ENCODE measurements at places on chromosomes 12 and 14.
A peak's percentile ranks its signal among the peaks of the same experiment; 100 is the strongest.

DNA sequence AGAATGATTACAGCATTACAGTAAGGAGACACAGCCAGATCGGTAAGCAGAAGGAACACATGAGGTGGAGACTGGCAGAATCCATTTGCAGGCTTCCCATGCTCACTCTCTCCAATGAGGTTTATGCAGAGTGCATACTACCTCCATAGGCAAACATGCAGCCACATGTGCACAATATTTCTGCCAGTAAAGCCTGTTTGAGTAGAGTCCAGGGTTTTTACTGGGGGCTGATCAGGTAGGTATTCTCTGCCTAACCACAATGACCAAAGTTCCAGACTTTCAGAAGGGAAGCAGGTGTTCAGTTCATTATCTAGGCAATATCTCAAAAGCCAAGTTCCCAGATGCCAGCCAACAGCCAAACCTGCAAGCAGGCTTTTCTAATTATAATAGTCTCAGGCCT, 31.1 kb downstream of the INTS13 start:
- no peak for DNase-seq

DNA sequence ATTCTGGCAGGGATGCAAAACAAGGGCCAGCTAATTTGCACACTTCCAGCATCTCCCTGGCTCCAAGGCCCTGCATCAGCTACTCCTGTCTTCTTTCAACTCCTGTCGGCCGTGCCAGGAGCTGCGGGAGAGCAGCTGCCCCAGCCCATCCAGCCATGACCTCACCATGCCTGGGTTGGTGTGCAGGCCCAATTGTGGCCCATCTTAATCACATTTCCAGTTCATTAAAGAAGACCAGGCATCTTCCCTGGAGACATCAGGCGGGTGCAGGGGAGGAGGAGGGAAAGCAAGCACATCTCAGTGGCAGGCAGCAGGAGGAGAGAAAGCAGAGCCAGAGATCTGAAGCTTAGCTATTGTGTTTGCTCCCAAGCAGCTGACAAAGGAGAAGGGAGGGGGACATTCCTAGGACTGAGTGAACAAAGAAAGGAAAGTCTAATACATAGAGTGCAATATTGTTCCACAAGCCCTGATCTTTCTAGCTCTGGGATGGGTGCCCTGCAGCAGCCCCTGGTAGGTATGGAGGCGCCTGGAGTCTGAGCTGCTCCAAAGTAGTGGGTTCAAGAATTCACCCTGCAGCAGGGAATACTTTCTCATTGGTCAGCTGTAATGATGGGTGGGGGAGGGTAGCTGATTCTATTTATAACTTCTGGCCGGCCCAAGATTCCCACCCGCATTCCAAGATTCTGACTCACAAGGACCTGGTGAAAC, 40.1 kb downstream of the VWF start:
- peak; percentile 87 for DNase-seq

- no peak for DNase-seq
These were observed 71.9 kb upstream of the DACT1 start for GRCh38 chr14:58565832-58566231.

- no peak for DNase-seq
These were observed 7.7 kb upstream of the SLC6A15 start for GRCh38 chr12:84920331-84920730.

- DNase-seq: peak; percentile 24
These were observed at the start of gene TMEM30B for GRCh38 chr14:61281186-61281947. TSS of gene TMEM30B (minus strand) at chr14:61281338. CDS start at chr14:61281147, 191 bp downstream.

DNA sequence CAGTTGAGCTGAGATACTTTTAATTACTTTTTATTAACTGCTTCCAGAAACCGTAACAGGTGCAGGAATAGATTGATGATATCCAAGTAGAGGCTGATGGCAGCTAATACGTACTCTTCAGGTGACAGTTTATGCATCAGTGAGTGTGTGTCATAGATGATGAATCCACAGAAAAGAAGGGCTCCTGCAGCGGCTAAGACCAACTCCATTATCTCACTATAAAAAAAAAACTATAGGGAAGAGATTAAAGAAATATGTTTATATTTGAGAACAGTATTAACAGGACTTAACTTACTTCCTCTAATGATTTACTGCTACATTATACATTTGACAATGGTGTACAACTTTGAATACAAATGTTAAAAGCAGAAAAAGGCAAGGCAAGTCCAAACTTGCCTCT, 7.4 kb upstream of the LLPH start:
- no peak for DNase-seq

DNA sequence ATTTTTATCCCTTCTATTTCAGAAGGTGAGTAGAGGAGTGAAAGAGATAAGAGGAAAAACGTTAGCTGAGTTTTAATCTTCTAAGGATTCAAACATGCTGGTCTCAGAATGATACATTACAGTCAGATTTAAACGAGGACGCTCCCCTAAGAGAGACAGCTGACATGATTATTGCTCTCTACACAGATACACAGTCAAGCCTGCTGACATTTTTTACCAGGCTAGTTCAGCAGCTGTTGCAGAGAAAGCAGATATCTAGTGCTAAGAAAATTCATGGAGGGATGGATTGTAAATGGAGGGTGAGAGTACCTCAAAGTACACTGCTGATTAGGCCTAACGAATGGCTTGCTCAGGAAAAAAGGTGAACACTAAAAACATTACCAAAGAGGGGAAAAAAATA, 31.9 kb upstream of the SOS2 start:
- DNase-seq: no peak

GRCh38 chr12:27711317-27711682, 668 bp downstream of the MRPS35 start:
- DNase-seq: no peak

DNA sequence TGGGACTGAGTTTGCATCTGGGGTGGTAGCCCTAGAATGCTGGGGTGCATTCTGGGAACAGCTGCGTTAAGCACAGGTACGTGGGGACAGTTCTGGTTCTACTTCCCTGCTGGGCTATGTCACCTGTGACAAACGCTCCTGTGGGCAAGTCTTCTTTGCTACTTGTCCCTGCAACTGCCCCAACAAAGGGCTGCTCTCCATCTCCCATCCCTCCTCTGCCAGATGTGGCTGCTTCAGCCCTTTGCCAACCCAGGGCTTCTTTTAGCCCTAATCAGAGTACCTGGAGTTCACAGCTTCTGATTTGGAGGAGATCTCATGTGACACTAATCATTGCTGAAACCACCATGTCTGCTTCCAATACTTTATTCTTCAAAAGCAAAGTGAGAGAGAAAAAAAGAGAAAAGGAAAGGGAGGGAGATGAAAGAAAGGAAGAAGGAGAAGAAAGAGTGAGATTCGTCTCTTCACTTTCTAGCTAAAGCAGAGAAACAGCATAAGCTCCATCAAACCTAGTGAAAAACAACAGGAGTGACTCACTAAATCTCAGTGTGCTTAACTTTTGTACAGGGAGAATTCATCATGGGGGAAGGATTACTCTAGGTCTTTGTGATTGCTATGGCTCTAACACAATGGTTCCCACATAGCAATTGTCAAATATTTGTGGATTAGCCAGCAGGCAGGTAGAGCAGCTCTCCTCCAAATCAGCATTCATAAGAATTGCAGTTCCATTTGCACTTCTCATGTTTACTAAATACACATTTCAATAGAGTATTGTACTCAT, 174.8 kb downstream of the LRIG3 start:
- DNase-seq: no peak

DNA sequence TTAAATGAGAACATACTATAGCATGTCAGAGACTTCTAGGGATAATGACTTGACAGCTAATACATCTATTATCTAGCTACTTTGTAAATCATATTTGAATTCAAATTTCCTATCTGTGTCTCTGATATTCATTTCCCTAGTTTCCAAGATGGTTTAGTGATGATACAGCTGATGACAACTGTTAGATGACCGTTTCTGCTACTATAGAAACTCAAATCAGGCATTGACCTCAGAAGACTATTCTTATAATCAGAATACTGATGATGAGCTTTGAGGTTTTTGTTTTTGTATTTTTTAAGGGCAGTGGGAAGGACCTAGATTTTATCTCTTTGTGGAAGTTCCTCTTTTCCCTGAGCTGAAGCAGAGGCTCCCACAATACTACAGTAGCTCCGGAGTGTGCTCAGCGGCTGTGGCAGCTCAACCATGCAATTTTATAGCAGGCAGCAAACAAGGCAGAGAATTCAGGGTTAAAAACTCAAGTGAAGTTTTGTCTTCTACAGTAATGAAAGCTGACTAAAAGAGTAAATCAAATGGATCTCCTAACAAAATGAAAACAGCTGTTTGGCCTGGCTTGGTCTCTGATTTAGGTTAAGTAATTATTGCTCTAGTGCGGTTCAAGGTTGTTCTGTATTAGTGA, 145.1 kb downstream of the SLC25A21 start:
- DNase-seq: no peak

GRCh38 chr12:115267464-115267863, 583.5 kb upstream of the TBX3 start:
- DNase-seq: no peak

GRCh38 chr14:76706811-76707210, 54.5 kb upstream of the VASH1 start:
- DNase-seq: no peak

DNA sequence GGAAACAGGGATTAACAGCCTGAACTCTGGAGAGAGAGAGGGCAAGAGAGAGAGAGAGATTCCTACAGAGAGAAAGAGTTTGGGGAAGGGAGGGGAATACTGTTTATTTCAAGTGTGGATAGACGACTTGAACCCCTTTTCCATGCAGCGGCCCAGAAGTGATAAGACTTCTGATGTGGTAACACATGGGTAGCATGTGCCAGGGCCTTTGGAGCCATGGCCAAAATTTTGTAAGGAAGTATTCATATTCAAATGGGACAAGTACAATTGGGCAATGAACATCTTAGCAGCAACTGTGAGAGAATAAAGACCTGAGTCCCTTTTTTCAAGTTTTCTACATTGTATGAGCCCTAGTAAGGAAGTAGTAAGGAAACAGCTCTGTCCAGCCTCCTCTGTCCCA, 42.4 kb upstream of the CCDC196 start:
- DNase-seq: no peak

- DNase-seq: no peak
These were observed 20.4 kb downstream of the ADAM20 start for GRCh38 chr14:70514168-70515069.

- DNase-seq: no peak
These were observed 156.8 kb downstream of the KCNA5 start for GRCh38 chr12:5200278-5201087.

DNA sequence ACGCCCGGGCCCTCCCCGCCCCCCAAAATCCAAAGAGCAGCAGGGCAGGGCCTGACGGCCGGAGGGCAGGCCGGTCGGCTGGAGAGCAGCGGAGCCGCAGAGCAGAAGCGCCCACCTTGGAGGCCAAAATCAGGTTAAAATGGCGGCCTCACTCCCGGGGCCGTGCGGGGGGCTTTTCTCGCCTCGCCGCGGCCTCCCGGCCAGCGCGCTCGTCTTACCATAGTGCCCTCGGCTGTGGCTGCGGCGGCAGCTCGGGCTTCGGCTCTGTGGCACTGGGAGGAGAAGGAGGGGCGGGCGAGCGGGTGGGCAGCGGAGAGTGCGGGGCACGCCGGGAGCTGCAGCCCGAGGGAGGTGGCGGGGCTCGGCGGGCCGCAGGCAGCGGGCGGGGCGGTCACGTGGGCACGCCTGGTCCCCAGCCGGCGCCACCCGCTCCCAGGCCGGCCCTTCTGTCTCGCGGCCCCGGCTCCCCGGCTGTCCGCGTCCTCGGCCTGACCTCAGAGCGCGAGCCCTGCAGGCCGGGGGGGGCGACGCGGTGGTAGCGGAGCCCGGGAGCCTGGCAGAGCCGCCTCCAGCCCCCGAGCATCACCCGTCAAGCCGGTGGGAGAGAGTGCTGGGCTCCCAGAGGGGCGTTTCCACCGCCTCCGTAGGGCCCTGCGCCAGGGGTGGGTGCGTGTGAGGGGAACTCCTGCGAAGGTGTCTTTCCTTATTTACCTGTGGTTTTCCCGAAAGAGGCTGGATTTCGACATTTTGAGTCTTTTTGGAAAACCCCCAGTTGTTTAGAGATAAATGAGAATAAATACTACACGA, at the start of gene CFL2:
TSS of gene CFL2 (minus strand) at position 274 of the 807 bp plus-strand sequence. CDS start at position 221, 53 bp downstream.
- peak; percentile 37 for DNase-seq

Measured in renal cortical epithelial cell (primary cell).